Stimulated activated naive B cell treated with anti-CD40 and anti-IgM and Interleukin-4, amounts not matched to agents 10 μg/mL and 1 μg/mL and 100 μg/mL, for 72 hours (primary cell): ENCODE measurements at places on chromosomes 6 and 20.

DNA sequence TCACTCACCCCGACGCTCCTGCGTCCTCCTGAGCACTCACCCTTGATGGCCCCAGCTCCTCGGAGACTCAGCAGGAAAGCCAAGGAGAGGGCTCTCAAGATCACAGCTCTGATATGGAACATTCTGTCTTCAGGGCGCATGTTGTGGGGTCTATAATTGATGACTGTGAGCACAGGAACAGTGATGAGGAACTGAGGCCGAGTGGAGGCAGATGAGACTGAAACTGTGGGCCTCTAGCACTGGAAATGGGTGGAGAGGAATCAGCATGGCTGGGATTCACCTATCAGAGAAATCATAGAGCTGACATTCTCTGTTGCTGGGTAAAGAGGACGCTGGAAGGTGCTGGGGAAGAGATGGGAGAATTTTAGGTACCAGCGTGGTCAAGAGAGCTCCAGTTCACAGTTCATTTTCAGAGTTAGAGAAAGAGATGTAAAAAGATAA is at the start of gene HLA-DPA1:
HLA-DPA1 (minus strand) TSS at position 219 of the 441 bp plus-strand sequence.
- H3K36me3 ChIP-seq = peaks cover 55% of the 10 kb centered on the region

DNA sequence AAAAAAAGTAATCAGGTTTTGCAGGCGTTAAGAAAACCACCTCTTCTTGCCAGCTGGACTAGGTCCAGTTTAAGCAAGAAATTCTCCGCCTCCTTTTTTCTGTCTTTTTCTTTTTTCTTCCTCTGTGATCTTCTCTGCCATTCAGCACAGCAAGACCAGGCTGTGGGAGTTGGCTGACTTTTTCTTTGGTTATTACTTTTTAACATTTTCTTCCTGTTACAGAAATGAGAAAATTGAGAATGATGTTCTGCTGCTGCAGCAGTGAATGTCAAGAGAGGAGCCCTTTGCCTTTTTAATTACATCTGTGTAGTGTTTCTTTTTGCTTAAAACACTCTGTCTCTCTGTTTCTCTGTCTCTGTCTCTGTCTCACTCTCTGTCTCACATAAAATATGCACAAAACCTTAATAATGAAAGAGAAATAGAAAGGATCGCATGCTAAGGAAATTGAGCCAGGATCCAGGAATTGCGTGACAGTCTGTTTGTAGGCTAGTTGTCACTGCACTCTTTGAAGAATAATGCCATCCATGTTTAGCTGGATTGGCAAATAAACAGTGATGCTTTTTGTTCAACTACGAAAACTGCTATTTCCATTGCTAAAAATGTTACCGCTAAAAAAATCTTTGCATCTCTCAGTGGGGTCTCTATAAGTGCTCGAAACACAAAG is 103.2 kb upstream of the SUPT3H start:
- peak overlapping the region; percentile 1 for H3K4me3 ChIP-seq
- no peak for DNase-seq
- H3K36me3 ChIP-seq = no peaks in the 10 kb centered on the region
- no peak overlapping the region for H3K27ac ChIP-seq
- H3K4me1 ChIP-seq = peaks cover 9% of the 10 kb centered on the region
- H3K27me3 ChIP-seq = no peaks in the 10 kb centered on the region

GRCh38 chr20:57709823-57710799 is at the start of gene PMEPA1:
Gene PMEPA1 (minus strand): TSS chr20:57710015. CDS start chr20:57709582, 433 bp downstream.
- peak within 1 kb of the TSS; percentile 88 for H3K4me3 ChIP-seq
- peak within 1 kb of the TSS; percentile 94 for H3K27ac ChIP-seq
- H3K36me3 ChIP-seq = peaks cover 3% of the 10 kb centered on the region

DNA sequence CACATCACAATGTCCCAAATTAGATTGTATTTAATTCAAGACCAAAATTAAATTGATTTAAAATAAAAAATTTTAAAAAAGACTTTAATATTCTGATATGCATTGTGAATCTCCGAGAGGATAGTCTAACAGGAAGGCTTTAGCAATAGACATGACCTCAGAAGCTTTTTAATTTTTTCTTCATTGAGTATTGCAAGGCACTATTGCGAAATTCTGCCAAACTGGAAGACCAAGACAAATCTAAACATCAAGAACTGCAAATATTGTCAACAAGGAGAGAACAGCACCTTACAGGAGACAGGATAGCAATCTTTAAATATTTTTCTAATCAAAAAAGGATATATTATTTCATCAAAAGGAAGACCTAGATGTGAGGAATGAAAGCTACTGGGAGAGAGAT is 56.9 kb downstream of the BMP5 start:
- H3K27me3 ChIP-seq = no peaks in the 10 kb centered on the region
- DNase-seq = no peak
- no peak overlapping the region for H3K4me3 ChIP-seq
- no peaks in the 10 kb centered on the region for H3K4me1 ChIP-seq

DNA sequence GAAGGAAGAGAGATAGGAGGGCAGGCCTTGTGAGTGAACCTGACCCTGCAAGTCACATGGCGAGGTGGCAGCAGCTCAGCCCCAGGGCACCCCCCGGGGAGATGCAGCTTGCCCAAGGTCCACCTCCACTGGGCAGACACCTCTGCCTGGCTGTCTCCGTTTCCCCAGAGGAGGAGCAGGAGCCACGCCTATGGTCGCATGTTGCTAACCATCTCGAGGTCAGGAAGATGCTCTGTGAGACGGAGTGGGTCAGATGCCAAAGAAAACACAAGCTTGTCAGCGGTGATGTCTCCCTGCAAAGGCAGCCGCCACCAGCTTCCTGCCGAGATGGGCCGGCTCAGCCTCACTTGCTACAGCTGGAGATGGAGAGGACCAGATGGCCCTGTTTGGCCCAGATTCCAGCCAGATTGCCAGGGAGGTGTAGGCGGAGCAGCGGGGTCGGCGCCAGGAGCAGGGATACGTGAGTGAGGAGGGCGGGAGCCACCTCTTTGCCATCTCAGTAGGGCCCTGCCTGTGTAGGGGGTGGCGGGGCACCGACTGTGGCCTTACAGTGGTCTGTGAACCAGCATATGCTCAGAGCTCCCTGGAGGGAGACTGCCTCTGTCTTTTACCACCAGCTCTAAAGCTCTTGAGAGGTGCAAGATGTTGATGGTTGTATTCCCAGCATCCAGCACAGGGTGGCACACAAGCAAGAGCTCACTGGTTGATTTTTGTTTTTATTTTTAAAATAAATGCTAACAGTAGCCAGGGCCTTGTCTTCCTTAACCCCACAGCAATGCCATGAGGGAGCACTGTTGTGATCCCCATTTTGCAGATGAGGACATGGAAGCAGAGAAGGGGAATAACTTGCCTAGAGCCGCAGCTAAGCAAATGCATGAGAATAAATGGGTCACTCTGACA is 42.9 kb upstream of the FAM83D start:
- peaks cover 57% of the 10 kb centered on the region for H3K36me3 ChIP-seq
- DNase-seq = no peak
- peak overlapping the region; percentile 2 for H3K4me3 ChIP-seq
- no peaks in the 10 kb centered on the region for H3K27me3 ChIP-seq

DNA sequence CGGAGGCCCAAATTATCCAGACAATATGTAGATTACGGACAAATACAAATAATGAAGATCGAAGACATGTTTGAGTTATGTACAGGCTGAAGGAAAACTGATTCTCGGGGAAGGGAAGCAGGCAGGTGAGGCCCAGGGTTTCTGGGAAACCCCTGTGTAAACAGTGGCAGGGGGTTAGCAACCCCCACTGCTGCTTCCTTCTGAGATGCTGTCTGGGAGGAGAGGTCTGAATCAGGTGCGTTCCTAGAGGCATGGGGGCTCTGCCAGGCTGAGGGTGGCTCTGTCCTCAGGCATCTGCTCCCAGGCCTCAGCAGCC is 7.2 kb upstream of the MDGA1 start:
- H3K27me3 ChIP-seq = peaks cover 12% of the 10 kb centered on the region
- H3K27ac ChIP-seq = peak overlapping the region; percentile 95
- peak overlapping the region; percentile 91 for H3K4me3 ChIP-seq
- no peaks in the 10 kb centered on the region for H3K36me3 ChIP-seq
- peaks cover 42% of the 10 kb centered on the region for H3K4me1 ChIP-seq
- no peak for DNase-seq

- DNase-seq = no peak
- no peaks in the 10 kb centered on the region for H3K27me3 ChIP-seq
- H3K27ac ChIP-seq = no peak overlapping the region
- no peak overlapping the region for H3K4me3 ChIP-seq
- no peaks in the 10 kb centered on the region for H3K4me1 ChIP-seq
- no peaks in the 10 kb centered on the region for H3K36me3 ChIP-seq
Observed at GRCh38 chr6:44538131-44538806, 150.8 kb downstream of the CDC5L start.

- no peak overlapping the region for H3K27ac ChIP-seq
- DNase-seq = no peak
- H3K36me3 ChIP-seq = peaks cover 18% of the 10 kb centered on the region
- H3K4me3 ChIP-seq = no peak overlapping the region
- no peaks in the 10 kb centered on the region for H3K27me3 ChIP-seq
Observed at GRCh38 chr6:158284007-158284875, 28.0 kb upstream of the TULP4 start.

DNA sequence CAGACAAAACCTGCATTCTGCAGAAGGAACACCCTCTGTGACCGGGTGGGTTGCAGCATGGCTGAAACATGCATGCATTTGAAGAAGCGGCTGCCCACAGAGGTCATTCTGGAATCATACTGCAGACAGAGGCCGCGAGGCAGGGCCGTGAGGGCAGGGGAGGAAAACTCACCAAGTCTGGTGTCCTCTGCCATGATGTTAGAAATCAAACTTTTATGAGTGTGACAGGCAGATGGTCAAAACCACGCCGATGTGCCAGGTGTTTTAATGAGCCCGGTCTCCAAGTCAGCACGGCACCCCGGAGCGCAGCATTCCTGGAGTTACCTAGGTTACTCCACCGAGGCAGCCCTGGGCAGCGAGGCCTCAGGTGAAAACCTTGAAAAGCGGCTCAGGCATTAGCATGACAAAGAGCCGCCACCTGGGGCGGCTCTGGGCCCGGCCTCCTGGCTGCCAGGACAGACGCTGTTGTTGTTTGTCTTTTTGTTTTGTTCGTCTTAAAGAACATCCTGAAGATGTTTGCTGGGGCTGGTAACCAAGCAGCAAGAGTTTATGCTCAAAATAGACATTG is 255.6 kb downstream of the ERMARD start:
- H3K27ac ChIP-seq = no peak overlapping the region
- peaks cover 12% of the 10 kb centered on the region for H3K36me3 ChIP-seq
- H3K4me3 ChIP-seq = no peak overlapping the region
- H3K27me3 ChIP-seq = peaks cover 29% of the 10 kb centered on the region

DNA sequence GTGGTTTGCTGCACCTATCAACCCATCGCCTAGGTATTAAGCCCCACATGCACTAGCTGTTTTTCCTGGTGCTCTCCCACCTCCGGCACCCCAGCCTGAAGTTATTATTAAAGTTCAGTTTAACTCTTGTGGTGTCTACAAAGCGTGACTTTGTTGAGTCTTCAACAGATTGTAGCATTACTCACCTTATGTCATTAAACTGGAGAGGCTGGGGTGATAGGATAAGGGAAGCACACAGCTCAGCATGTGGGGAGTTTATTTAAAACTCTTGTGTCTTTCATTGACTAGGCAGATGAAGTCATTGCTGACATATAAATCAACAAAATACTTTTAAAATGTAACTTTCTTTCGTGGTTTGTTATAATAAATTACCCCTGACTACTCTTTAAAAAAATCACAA is 84.7 kb upstream of the GCM1 start:
- peaks cover 4% of the 10 kb centered on the region for H3K27me3 ChIP-seq
- H3K27ac ChIP-seq = no peak overlapping the region
- H3K36me3 ChIP-seq = peaks cover 21% of the 10 kb centered on the region
- no peak overlapping the region for H3K4me3 ChIP-seq
- peaks cover 54% of the 10 kb centered on the region for H3K4me1 ChIP-seq

DNA sequence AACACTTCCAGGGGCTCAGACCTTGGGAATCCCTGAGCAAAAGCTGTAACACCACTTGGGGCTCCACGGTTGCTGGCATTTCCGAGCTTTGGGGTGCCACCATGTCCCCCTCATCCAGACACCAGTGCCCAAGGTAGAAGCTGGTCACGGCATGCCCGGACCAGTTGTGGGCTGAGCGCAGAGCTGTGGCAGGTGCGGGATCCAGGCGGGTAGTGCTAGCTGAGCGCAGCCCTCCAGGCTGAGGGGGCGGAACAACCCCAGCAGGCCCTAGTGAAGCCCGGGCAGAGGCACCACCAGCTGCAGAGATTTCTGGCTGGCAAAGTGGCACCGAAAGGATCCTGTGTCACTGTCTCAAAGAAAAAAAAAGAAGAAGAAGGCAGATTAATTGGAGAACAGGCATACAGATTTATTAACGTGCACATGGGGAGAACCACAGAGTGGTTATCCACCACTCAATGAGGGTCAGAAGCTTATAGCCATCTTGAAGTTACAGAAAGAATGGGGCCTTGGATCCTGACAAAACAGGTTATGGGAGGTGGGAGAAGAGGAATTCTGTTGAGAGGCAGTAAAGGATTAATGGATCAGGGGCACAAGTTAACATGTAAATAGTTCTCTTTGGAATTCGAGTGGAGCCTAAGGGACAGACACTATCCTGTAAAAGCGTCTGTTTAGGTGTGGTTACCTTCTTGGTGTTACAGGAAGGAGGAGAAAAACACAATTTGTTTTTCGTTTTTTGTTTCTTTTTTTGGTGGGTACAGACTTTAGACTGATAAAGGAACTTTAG is 107.5 kb downstream of the CD24 start:
- peaks cover 7% of the 10 kb centered on the region for H3K36me3 ChIP-seq
- DNase-seq = no peak
- no peak overlapping the region for H3K27ac ChIP-seq

GRCh38 chr6:154167126-154167525 is 128.1 kb downstream of the OPRM1 start:
- no peaks in the 10 kb centered on the region for H3K27me3 ChIP-seq
- no peaks in the 10 kb centered on the region for H3K36me3 ChIP-seq

- peaks cover 3% of the 10 kb centered on the region for H3K4me1 ChIP-seq
- DNase-seq = no peak
- no peak overlapping the region for H3K27ac ChIP-seq
- H3K36me3 ChIP-seq = no peaks in the 10 kb centered on the region
- no peaks in the 10 kb centered on the region for H3K27me3 ChIP-seq
Observed at GRCh38 chr6:53938810-53939209, 144.0 kb downstream of the LRRC1 start.

GRCh38 chr6:21228876-21229460 is 364.6 kb upstream of the SOX4 start:
- DNase-seq = no peak
- H3K36me3 ChIP-seq = peaks cover 56% of the 10 kb centered on the region
- no peaks in the 10 kb centered on the region for H3K4me1 ChIP-seq
- no peak overlapping the region for H3K27ac ChIP-seq
- no peaks in the 10 kb centered on the region for H3K27me3 ChIP-seq
- H3K4me3 ChIP-seq = no peak overlapping the region

- peaks cover 25% of the 10 kb centered on the region for H3K4me1 ChIP-seq
- no peaks in the 10 kb centered on the region for H3K36me3 ChIP-seq
Observed at GRCh38 chr6:37205175-37205996, 35.4 kb downstream of the PIM1 start.
